ENCODE measurements at places on chromosomes 2 and 18.

DNA sequence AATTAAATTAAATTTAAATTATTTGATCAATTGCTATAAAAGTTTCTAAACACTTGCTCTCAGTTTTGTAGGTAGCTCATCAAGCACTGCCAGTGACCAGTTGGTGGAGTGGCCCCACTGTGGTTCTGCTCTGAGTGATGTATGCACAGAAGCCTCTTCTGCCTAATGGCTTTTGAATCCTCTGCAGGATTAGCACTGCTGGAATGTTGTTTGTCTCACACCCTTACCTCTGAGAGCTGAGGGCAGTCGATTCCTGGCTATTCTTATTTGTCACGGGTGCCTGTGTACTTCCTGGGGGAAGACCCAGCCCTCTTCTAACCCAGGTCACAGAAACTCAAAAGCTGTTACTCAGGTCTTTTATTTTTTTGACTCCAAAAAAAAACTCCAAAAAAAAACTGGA lies 9.5 kb downstream of the CAPN14 start:
- no peak for DNase-seq

DNA sequence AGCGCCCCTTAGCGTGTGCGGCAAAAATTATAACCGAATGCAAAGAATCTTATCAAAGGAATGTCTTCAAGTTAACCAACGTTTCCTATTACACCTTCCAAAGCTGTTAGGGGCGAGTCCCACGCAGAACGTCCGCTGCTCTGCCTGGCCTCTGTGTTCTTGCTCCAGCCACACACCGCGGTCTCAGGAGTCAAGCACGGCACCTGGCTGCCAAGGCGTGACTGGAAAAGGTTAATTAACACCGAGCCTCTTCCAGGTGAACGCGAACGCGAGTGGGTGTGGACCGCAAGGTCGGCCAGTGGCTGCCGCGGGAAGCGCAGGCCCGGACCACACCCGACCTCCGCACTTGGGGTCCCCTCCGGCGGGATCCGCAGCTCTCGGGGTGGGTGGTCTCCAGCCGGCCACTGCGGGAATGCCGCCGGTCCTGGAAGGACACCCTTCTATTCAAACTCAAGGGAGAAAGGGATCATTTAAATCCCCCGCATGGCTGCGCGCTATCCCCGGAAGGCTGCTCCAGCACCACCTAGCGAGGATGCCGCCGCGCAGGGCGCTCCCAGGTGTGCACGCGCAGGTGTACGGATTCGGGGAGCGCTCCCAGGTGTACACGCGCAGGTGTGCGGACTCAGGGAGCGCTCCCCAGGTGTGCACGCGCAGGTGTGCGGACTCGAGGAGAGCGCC lies 830 bp downstream of the CYB5A start:
- no peak for DNase-seq

DNA sequence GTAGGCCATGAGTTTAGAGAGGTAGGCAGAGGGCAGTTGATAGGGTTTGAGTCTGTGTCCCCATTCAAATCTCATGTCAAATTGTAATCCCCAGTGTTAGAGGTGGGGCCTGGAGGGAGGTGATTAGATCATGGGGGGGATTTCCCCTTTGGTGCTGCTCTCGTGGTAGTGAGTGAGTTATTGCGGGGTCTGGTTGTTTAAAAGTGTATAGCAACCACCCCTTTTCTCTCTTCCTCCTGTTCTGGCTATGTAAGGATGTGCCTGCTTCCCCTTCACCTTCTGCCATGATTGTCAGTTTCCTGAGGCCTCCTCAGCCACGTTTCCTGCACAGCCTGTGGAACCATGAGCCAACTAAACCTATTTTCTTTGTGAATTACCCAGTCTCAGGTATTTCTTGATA lies 25.5 kb downstream of the MARCHF4 start:
- DNase-seq, result no peak

DNA sequence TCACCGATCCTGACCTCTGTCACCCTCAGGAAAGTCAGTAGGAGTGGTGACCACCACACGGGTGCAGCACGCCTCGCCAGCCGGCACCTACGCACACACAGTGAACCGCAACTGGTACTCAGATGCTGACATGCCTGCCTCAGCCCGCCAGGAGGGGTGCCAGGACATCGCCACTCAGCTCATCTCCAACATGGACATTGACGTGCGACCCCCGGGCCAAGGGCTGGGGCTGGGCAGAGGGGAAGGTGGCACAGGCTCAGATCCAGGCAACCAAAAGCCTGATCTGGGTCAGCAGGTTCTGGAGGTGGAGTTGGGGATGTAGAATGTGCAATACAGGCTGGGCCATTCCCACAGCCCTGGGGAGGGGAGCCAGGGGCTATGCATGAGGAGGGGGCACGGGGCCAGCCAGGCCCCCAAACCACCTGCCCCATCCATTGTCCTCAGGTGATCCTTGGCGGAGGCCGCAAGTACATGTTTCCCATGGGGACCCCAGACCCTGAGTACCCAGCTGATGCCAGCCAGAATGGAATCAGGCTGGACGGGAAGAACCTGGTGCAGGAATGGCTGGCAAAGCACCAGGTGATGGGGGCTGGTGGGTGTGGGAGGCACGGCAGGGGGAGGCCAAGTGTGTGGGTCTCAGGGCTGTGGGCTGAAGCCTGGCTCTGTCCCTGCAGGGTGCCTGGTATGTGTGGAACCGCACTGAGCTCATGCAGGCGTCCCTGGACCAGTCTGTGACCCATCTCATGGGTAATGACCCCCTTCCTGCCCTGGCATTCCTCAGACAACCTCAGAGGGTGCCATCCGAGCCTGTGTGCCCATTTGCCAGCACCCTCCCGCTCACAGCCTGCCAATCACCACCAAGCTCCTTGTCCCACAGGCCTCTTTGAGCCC lies 1.4 kb downstream of the ALPI start:
- DNase-seq, result no peak

All from right renal cortex interstitium (tissue), 3 donors.